ENCODE measurements at places on chromosomes 16 and 17. TPM values are rescaled to one million over a fixed set of nuclear protein-coding genes. Genes with fewer than 3 reads are reported as not detected.

Gene PRR35
- total RNA-seq: not detected

Gene TBC1D3C
- total RNA-seq: 0.21 TPM

GRCh38 chr16:76946879-76947278, 244.1 kb upstream of the MON1B start:
- no peaks in the 10 kb centered on the region for H3K36me3 ChIP-seq
- no peak overlapping the region for H3K27ac ChIP-seq
- DNase-seq: no peak
- H3K4me1 ChIP-seq: no peaks in the 10 kb centered on the region
- H3K4me3 ChIP-seq: no peak overlapping the region

- no peak overlapping the region for H3K27ac ChIP-seq
- no peaks in the 10 kb centered on the region for H3K4me1 ChIP-seq
- no peaks in the 10 kb centered on the region for H3K36me3 ChIP-seq
- peaks cover 34% of the 10 kb centered on the region for H3K27me3 ChIP-seq
- H3K4me3 ChIP-seq: no peak overlapping the region
These were observed 10.2 kb downstream of the CFAP97D1 start for GRCh38 chr17:43790311-43790940.

DNA sequence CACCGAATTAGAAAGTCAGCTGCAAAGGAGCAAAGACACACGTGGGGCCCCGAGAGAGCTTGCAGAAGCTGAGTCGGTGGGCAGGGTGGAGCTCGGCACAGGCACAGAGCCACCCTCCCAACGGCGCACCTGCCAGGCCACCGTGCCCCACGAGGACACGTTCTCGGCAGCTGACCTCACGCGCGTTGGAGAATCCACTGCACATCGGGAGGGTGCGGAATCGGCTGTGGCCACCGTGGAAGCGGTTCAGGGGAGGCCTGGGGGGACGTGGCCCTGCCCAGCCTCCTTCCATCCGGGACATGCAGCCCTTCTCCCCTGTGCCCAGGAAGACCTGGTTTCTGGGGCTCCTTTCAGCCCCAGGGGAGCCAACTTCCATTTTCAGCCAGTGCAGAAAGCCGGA, 20.9 kb upstream of the ZFPM1 start:
- peaks cover 3% of the 10 kb centered on the region for H3K27me3 ChIP-seq
- peak overlapping the region; percentile 42 for H3K4me3 ChIP-seq
- H3K36me3 ChIP-seq: no peaks in the 10 kb centered on the region
- H3K27ac ChIP-seq: no peak overlapping the region
- peaks cover 8% of the 10 kb centered on the region for H3K4me1 ChIP-seq

GRCh38 chr17:76781056-76781982, 43.4 kb downstream of the MFSD11 start:
- H3K4me3 ChIP-seq: no peak overlapping the region
- no peak for DNase-seq
- no peaks in the 10 kb centered on the region for H3K4me1 ChIP-seq
- H3K36me3 ChIP-seq: peaks cover 12% of the 10 kb centered on the region

- H3K27ac ChIP-seq: peak overlapping the region; percentile 54
- H3K4me1 ChIP-seq: peaks cover 14% of the 10 kb centered on the region
- H3K27me3 ChIP-seq: no peaks in the 10 kb centered on the region
- no peak overlapping the region for H3K4me3 ChIP-seq
These were observed 45.2 kb upstream of the GSG1L start for GRCh38 chr16:28108590-28109247.
